Peyer's patch (tissue), 4 donors: ENCODE measurements at places on chromosomes 16 and 17. TPM values are rescaled to one million over a fixed set of nuclear protein-coding genes. Genes with fewer than 3 reads are reported as not detected.
A peak's percentile ranks its signal among the peaks of the same experiment; 100 is the strongest.

The GAS7 gene
- 104 TPM for total RNA-seq

The QPRT gene
- total RNA-seq = 42.0 TPM

The ITGAL gene
- 52.0 TPM for total RNA-seq

The CASKIN1 gene
- total RNA-seq = not detected

- DNase-seq = peak; percentile 69
Measured at GRCh38 chr16:4263504-4264436, 9.1 kb downstream of the TFAP4 start.

GRCh38 chr17:75412455-75413317 lies 7.2 kb upstream of the GRB2 start:
- peak; percentile 78 for DNase-seq

DNA sequence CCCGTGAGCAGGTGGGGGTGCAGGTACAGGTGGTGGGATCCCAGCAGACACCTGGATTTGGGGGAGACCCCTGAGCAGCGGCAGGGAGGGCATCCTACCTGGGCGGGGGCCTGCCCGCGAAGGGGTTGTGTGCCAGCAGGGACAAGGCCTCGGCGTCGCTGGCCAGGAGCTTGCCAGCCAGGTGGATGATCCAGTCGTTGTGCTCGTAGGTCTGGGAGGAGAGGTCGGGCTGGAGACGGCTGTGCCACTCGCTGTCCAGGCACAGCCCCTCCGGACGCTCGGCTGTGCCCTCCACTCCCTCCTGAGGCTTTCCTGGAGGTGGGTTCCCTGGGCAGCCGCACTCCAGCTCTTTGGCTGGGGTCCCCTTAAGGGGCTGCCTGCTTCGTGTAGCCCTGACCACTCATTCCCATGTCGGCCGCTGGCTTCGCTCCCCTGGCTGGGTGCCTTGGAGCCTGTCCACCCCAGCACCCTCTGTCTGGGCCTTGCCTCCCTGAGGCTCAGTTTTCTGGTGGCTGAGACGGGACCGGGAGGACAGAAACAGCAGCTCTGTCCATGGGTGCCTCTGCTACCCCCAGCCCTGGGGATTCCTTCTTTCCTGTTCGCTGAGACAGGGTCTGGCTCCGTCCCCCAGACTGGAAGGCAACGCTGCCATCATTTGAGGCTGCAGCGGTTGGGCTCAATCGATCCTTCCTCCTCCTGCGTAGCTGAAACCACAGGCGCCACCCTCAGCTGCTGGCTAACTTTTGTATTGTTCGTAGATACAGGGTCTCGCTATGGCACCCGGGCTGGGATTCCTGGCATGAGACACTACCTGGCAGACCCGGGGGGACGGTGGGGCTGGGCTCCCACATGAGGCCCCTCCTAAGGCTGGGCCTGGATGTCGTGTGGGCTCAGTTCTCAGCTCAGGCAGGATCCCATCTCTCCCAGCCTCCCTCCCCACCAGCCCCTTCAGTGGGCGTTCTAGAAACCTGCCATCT lies 68.6 kb upstream of the GNG13 start:
- DNase-seq = no peak

- peak; percentile 39 for DNase-seq
Measured at GRCh38 chr17:32494621-32495358, 8.0 kb downstream of the CDK5R1 start.

DNA sequence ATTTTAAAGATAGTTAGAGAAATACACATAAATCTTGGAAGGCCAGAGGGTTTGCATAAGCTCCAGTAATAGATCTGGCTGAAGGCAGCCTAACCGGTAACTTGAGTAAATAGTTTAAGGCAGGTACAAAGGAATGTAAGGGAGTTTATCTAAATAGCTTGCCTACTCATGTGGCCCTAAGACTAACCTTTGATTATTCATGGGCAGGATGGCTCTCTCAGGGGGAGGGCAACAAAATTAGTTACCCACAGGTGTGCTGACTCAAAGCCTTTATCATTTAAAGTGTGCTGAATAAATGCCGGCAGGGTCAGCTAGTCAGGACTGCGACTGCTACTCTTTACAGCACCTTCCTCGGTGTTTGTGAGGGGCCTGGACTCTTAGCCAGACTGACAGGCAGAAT lies 761.3 kb upstream of the KIF2B start:
- no peak for DNase-seq

DNA sequence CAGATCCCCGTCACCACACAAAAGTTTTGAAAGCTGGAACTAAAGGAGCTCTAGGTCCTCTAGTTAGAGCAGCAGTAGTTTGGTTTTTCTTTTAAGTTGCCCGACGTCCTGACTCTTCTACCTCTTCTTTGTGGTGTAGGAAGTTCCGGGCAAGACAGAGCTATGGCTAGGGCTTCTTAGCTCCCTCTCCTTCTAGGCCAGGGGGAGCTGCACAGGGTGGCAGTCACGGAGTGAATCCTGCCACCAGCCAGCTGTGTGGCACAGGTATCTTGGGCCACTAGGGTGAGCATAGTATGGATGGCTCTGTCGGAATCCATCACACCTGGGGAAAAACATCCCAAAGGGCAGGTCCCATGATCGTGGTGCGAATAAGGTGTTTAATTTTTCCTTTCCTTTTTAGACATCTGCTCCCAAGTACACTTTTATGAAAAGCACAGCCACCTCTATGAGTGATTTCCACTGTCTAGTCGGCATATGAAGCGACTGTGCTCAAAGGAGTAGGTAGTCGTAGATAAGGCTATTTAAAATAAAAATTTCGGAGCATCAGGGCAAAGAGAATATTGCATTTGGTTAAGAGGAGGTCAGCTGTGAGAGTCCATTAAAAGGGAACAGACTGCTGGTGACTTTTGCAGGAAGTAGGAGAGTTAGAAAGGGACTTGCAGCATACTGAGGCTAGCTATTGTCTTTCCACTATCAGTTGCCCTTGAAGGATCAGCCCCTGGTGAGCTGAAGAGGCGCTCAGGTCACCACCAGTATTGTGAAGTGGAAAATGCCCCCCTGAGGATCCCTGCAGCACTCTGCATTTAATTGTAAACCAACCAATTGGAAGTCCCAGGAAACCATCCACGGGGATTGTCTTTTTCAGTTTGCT lies 2.1 kb downstream of the PRKCA start:
- no peak for DNase-seq

- DNase-seq = no peak
Measured at GRCh38 chr17:7403043-7403726, 712 bp downstream of the TMEM256 start.
